ENCODE measurements at places on chromosomes 3 and 15. TPM values are rescaled to one million over a fixed set of nuclear protein-coding genes. Genes with fewer than 3 reads are reported as not detected.
A peak's percentile ranks its signal among the peaks of the same experiment; 100 is the strongest.

DNA sequence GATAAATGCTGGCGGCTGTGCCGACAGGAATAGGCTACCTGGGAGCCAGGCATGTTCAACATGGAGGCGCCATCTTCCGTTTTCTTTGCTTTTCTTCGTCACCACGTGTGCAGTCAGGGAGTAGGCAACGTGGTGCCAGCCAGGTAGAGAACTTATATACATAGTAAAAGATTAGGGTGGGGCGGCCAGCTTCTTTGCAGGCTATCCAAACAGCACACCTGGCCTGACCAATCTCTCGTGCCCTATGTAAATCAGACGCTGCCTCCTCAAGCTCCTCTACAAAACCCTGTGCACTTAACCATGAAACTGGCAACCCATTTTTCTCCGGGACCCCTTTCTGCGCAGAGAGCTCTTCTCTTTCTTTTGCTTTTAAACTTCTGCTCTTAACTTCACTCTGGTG is 28.6 kb upstream of the OR5K4 start:
- H3K36me3 ChIP-seq = peaks cover 21% of the 10 kb centered on the region
- H3K4me1 ChIP-seq = peaks cover 71% of the 10 kb centered on the region
- H3K4me3 ChIP-seq = peak overlapping the region; percentile 54

DNA sequence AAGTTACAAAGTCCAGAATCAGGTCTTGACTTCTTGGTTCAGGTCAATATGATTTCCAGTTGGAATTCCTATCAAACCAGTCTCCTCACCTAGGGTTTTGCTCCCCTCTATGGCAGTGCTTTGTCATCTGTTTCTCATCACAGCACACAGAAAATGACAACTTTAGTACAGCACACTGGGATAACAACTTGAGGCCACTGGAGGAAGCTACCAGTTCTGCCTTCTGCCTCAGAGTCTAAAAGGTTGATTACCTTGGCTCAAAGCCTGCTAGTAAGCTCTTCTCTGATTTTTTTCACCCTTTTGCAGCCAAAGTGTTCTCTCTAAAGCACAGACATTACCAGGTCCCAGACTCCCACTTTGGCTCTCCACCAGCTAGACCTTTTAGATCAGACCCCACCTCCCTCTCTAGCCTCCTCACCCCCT is 24.8 kb upstream of the TRIM59 start:
- H3K4me1 ChIP-seq = no peaks in the 10 kb centered on the region
- no peak for DNase-seq
- peaks cover 3% of the 10 kb centered on the region for H3K27me3 ChIP-seq

GRCh38 chr3:29705906-29706844 is 425.3 kb downstream of the RBMS3 start:
- H3K27ac ChIP-seq = no peak overlapping the region
- no peak overlapping the region for H3K4me3 ChIP-seq
- DNase-seq = no peak
- peaks cover 19% of the 10 kb centered on the region for H3K4me1 ChIP-seq

DNA sequence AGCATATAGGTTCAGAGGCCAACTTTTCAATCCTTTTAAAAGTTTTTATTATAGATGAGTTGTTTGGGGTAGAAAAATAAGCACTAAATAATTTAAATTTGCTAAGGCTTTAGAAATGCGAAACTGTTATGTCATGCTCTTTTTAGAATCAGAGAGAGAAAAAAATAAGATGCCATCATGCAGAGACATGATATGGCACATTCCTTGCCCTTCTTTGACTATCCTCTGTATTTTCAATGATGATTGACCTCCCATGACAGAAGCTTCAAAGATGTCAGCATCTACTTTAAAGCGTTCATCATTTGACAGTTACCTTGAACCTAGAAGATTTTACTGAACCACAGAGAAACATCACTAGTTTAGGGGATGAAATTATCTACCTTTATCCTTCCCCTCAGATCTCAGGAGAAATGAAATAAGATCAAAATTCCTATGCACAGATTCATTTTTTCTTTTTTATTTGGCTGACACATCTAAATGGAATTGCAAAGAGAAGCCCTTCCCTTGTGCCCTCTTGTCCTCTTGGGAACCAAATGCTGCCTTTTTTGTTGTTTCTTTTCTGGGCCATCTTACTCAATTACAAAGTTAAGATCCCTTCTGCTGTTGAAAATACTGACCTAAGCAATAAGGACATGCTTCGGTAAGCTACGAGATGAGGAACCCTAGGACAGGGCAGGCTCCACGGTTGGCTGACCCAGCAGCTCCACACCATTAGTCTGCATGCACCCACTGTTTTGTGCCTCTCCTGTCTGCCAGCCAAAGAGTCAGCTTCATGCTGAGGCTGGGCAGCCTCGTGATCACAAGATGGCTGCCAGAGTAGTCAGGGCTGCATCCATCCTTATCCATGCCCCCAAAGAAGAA is 289.7 kb upstream of the TPM1 start:
- peaks cover 17% of the 10 kb centered on the region for H3K36me3 ChIP-seq
- H3K4me1 ChIP-seq = peaks cover 47% of the 10 kb centered on the region
- H3K27ac ChIP-seq = no peak overlapping the region
- H3K27me3 ChIP-seq = no peaks in the 10 kb centered on the region

DNA sequence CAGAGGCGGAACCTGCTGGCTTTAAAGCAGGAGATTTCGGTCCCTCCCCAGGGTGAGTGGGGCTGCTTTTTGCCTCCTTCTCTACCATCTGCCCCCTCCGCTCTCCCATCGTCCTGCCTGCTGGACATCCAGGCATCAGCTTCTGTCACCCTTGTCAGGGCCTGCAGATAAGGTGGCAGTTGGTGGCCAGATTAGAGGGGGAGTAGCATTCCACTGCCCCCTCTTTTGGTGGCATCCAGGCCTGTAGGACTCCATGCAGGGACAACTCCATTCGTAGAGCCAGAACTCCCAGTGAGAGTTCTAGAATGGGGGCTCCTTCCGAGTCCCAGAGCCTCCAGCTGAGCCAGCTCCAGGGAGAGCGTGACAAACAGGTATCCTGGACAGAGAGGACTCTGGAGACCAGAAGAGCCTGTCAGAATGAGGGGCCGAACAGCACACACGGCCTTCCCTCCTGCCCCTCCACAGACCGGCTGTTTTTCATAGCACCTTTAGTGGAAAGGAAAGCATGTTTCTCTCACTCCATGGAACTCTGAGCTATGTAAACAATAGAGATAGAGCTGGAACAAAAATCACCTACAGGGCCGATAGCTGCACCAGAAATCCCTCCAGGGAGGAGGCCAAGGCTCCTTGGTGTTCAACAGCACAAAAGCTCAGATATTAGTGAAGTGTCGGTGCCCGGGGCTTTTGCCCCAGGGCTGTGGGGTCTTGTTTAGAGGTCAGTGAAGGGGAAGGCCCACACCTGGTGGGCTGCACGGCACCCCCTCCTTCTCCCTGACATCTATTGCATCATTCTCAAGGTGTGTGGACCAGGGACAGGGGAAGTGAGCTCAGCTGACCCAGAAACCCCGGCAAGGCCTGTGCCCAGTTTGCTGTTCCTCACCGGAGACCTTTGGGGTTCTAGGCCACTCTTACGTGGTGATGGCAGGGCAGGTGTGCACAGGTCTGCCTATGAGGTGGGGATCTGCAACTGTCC is 34.2 kb downstream of the MAGEF1 start:
- H3K4me3 ChIP-seq = no peak overlapping the region
- no peak for DNase-seq
- H3K27ac ChIP-seq = no peak overlapping the region
- no peaks in the 10 kb centered on the region for H3K36me3 ChIP-seq
- H3K27me3 ChIP-seq = no peaks in the 10 kb centered on the region
- peaks cover 23% of the 10 kb centered on the region for H3K4me1 ChIP-seq

DNA sequence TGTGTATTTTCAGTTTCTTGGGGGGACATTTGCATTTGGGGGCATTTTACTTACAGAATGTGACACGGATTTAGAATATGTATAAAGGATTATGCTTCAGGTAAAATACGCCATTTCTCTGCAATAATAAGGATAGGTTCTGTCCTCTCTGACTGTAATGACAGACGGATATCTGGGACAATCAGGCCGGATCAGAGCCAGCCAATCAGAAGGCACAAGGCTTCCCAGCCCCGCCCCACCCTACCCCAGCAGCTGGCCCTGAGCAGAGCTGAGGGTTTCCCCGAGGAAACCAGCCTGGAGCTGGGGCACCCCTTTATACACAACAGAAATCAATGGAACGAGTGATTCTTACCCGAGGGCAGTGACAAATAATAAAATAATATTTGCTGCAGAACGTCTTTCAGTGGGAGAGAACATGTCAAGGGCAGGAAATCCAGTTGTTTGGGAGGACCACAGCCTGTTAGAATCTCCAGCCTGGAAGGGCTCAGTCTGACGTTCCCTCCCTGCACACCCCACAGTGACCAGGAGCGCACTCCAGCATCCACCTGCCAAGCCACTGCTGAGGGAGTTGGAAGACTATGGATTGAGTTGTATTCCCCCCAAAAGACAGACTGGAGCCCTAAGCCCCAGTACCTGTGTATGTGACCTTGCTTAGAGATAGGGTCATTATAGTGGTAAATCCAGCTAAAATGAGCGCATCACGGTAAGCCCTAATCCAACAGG is 30.3 kb upstream of the SEC13 start:
- peak; percentile 36 for DNase-seq
- peaks cover 9% of the 10 kb centered on the region for H3K4me1 ChIP-seq
- no peaks in the 10 kb centered on the region for H3K36me3 ChIP-seq
- no peak overlapping the region for H3K4me3 ChIP-seq

DNA sequence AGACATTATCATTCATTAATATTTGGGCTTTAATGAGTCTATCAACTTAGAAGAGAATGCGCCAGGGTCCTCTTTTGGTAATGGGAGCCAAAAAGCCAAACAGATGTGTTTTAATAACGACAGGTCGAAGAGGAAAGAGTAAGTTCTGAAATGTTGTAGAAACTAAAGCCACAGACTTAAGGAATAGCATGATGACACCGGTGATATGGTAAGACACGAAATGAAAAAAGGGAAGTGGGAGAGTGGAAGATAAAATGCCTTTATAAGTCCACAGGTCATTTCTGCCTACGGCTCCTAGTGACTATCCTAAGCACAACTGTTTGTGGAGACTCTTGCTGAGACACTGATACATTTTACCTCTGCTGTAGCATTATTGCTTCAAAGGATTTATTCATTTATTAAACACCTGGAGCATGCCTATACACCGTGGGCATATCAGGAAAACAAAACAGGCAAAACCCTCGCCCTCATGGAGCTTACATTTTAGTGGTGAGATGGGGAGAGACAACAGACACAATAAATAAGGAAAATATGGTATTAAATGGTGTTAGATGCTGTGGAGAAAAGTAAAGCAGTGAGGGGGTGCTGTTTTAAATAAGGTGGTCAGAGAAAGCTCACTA is 11.7 kb upstream of the CD47 start:
- no peak for DNase-seq
- H3K27me3 ChIP-seq = no peaks in the 10 kb centered on the region
- no peak overlapping the region for H3K27ac ChIP-seq
- H3K4me1 ChIP-seq = peaks cover 13% of the 10 kb centered on the region

DNA sequence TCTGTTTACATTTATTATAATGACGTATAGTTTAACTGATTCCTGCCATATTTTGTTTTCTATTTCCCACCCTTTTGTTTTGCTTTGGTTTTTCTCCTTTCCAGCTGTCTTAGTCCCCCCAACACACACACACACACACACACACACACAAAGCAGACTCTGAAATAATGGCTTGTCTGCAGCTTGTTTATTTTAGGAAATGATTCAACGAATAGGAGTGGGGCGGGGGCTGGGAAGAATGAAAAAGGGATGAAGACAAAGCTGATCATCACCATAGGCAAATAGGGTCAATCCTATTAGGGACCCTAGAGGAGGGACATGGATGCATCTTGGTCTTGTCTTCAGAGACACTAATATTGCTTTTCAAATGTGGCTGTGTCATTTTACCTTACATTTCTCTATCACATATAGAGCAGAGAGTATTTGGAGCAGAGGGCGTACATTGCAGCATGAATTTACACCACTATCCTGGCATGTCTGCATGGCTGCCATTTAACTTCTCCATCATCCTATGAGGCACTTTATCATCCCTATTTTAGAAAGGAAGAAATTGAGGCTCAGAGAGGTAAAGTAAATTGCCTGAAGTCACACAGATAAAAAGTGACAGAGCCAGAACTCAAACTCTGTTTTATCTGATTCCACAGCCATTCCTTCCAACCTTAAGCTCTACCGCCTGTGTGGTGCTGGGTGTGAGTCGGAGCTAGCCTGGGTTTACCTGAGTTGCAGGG is 147.2 kb upstream of the TPM1 start:
- H3K36me3 ChIP-seq = no peaks in the 10 kb centered on the region
- H3K4me1 ChIP-seq = peaks cover 34% of the 10 kb centered on the region
- peak overlapping the region; percentile 64 for H3K27ac ChIP-seq
- no peak for DNase-seq

- H3K36me3 ChIP-seq = no peaks in the 10 kb centered on the region
- H3K27me3 ChIP-seq = no peaks in the 10 kb centered on the region
- no peak overlapping the region for H3K27ac ChIP-seq
- peaks cover 20% of the 10 kb centered on the region for H3K4me1 ChIP-seq
Measured at GRCh38 chr15:25783607-25784540, 79.3 kb downstream of the ATP10A start.

GRCh38 chr3:56890448-56891091 is 88.8 kb upstream of the ARHGEF3 start:
- H3K4me1 ChIP-seq = peaks cover under 1% of the 10 kb centered on the region
- no peak overlapping the region for H3K4me3 ChIP-seq
- no peak overlapping the region for H3K27ac ChIP-seq
- DNase-seq = no peak

- H3K4me3 ChIP-seq = no peak overlapping the region
- H3K36me3 ChIP-seq = no peaks in the 10 kb centered on the region
- H3K27me3 ChIP-seq = no peaks in the 10 kb centered on the region
- peaks cover 7% of the 10 kb centered on the region for H3K4me1 ChIP-seq
- no peak for DNase-seq
Measured at GRCh38 chr3:114035896-114036295, 20.4 kb downstream of the CCDC191 start.

GRCh38 chr3:151877269-151877668 is 3.8 kb downstream of the SUCNR1 start:
- no peaks in the 10 kb centered on the region for H3K36me3 ChIP-seq
- H3K4me3 ChIP-seq = no peak overlapping the region
- H3K4me1 ChIP-seq = peaks cover 7% of the 10 kb centered on the region
- no peak for DNase-seq
- H3K27ac ChIP-seq = no peak overlapping the region
- no peaks in the 10 kb centered on the region for H3K27me3 ChIP-seq

- peak overlapping the region; percentile 67 for H3K27ac ChIP-seq
- no peaks in the 10 kb centered on the region for H3K27me3 ChIP-seq
- peak; percentile 63 for DNase-seq
- H3K4me1 ChIP-seq = peaks cover 9% of the 10 kb centered on the region
- no peak overlapping the region for H3K4me3 ChIP-seq
- peaks cover 14% of the 10 kb centered on the region for H3K36me3 ChIP-seq
Measured at GRCh38 chr3:132535575-132536441, 61.3 kb upstream of the ACKR4 start.

DNA sequence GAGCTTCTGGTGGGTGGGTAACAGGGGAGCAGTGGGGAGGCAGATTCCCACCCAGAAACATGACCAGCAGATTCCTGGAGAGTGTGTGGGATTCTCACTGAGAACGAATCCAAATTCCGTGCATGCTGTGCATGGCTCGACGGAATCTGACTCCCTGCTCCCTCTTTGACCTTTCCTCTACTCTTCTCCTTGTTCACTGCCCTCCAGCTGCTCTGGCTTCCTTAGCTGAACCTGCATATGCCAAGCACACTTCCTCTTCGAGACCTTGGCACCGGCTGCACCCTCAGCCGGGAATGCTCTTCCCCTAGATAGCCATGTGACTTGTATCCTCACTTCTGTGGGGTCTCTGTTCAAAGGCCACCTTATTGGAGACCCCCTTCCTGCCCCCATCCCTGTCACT is 6.3 kb downstream of the INSYN1 start:
- H3K27ac ChIP-seq = no peak overlapping the region
- peaks cover 14% of the 10 kb centered on the region for H3K27me3 ChIP-seq
- no peak for DNase-seq
- H3K36me3 ChIP-seq = no peaks in the 10 kb centered on the region
- no peak overlapping the region for H3K4me3 ChIP-seq
- H3K4me1 ChIP-seq = peaks cover 50% of the 10 kb centered on the region

Gene ATP13A3
- 79.1 TPM for total RNA-seq

Gene FBXW12
- total RNA-seq = 2.0 TPM

Gene INKA1
- 1.4 TPM for total RNA-seq

Gene SLC22A13
- 0.42 TPM for total RNA-seq

Gene LMOD3
- total RNA-seq = not detected
